ENCODE measurements at places on chromosomes 7 and 10. TPM values are rescaled to one million over a fixed set of nuclear protein-coding genes. Genes with fewer than 3 reads are reported as not detected.

SEMA3D gene
- 5.4 TPM for total RNA-seq

ZNF775 gene
- total RNA-seq, result 9.7 TPM

FOXK1 gene
- 14.8 TPM for total RNA-seq

SPDYE16 gene
- not detected for total RNA-seq

C10orf71 gene
- not detected for total RNA-seq

FRG2B gene
- total RNA-seq, result not detected

RELN gene
- total RNA-seq, result 0.02 TPM

KIAA1549 gene
- 11.9 TPM for total RNA-seq

NSUN5 gene
- 66.8 TPM for total RNA-seq

CRTAC1 gene
- total RNA-seq, result 0.46 TPM

ANKRD1 gene
- total RNA-seq, result 0.13 TPM

SEMA3E gene
- 0.61 TPM for total RNA-seq

FZD8 gene
- total RNA-seq, result 15.1 TPM

MNX1 gene
- total RNA-seq, result 0.20 TPM

ZNF503 gene
- 0.09 TPM for total RNA-seq

GIMAP4 gene
- not detected for total RNA-seq

Measured in H9 (cell line).